Mesenteric fat pad (tissue), 1 donor: ENCODE measurements at places on chromosomes 5 and 9.

DNA sequence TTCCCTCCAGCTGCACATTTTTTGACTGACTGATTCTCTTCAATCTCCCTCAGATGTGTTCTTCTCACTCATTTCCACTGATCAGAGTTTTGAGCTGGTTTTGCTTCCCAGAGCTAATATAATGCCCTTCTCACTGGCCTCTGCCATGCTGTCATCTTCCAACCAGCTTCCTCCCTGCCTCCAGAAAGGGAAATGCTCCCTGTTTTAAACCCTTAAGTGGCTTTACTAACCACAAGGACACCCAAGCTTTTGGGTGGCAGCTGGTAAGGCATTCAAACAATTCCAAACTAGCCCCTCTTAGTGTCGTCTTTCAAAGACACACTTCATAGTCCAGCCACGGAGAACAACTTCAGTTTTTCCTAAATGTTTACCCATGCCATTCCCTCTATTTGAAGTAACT, 172.5 kb downstream of the CRB2 start:
- DNase-seq = no peak

DNA sequence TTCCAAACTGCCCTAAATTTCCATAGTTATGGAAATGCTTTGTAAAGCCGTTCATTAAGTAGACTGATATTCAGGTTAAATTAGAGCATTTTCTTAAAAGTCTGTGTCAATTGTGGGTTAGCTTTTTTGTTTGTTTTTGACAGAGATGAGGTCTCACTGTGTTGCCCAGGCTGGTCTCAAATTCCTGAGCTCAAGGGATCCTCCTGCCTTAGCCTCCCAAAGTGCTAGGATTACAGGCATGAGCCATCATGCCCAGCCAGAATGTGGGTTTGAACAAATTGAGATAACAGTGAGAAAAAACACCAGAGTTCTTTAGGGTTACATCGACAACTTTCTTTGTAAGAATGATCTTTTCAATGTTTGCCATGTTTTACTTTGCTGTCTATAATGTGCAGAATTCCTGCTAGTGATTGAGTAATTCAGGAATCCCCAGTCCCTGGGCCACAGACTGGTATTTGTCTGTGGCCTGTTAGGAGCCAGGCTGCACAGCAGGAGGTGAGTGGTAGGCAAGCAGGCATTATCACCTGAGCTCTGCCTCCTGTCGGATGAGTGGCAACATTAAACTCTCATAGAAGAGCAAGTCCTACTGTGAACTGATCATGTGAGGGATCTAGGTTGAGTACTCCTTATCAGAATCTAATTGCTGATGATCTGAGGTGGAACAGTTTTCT, 80.5 kb downstream of the RAI14 start:
- no peak for DNase-seq

DNA sequence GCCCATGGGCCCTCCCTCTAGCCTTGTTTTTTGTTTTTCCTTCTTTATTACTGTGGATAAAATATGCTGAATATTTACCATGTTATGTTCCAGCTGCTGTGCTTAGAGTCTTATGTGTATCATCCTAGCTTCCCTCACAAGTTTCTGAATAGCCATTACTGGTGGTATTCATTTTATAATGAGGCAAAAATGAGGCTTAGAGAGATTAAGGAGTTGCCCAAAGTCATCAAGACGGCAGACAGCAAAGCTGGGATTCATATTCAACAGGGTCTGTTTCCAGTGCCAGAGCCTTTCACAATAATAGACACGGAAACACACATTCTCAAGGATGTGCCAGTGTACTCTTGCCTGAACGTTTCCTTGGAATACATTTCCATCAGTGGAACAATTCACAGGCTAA, 258.1 kb downstream of the CTNND2 start:
- DNase-seq = no peak

- DNase-seq = no peak
Observed at GRCh38 chr5:173274771-173275170, 39.8 kb upstream of the NKX2-5 start.

GRCh38 chr9:70080481-70081119, 37.0 kb downstream of the MAMDC2 start:
- DNase-seq = no peak

DNA sequence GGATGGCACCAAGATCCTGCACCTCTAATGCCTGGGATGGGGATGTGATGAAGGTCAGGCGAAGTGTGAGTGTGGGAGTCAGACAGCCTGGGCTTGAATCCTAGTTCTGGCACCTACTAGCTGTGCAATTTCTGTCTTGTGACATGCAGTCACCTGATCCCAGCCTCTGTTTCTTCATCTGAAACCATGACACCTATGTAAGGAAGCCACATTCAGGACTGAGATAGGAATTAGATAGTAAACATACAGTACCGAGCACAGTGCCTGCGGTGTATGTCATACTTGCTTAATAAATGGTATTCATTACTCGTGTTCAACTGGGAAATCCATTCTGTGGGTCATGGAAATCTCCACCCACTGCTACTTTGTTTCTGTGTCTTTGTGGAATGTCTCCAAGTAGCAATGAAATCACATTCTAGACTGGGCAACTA, 140.6 kb upstream of the STC2 start:
- no peak for DNase-seq

- DNase-seq = no peak
Observed at GRCh38 chr9:36470643-36471290, 70.7 kb upstream of the RNF38 start.
